Activated T-helper 9 cell treated with anti-CD3 and anti-CD28 coated beads, Interleukin-2, amount 50 U/mL, for 16 hours (primary cell): ENCODE measurements at places on chromosomes 4 and X.

DNA sequence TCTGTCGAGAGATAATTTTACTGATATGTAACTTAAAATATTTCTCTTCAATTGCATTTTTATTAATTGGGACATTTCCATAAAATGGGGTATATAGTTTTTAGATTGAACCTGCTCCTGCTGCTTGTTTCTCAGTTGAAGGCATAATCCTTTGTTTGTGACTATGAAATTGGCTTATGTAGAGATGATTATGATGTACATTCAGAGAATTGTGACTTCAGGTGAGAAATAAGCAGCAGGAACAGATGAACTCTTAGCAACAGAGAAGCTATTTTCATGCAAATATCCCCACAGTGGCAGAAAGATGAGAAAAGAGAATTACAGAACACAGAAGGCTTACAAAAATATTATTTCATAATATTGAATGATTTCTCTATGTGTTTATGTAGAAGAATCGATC, 1499.5 kb upstream of the ADGRL3 start:
- no peak for DNase-seq

- DNase-seq, result no peak
These were observed 37.9 kb downstream of the RELL1 start for GRCh38 chr4:37648084-37648817.

DNA sequence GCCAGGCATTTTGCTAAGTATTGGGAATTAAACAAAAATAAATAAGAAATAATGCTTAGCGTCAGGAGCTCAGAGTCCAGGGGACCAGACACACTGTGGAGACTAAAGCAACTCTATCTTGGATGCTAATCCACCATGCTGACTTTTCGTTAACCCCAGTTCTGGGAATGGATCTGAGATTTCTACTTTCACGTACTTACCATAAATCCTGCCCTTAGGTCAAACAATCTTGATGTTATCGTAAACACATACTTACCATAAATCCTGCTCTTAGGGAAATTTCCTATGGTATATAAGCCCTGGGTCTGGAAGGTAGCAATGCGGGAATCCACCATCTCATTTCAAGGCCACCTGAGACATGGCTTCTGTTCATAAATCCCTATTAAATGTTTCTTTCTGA, 204.5 kb upstream of the IGFBP7 start:
- DNase-seq, result no peak

- no peak for DNase-seq
These were observed 145.4 kb upstream of the PLAC1 start for GRCh38 chrX:134803551-134804183.

GRCh38 chr4:104818579-104818978, 323.9 kb upstream of the CXXC4 start:
- no peak for DNase-seq

DNA sequence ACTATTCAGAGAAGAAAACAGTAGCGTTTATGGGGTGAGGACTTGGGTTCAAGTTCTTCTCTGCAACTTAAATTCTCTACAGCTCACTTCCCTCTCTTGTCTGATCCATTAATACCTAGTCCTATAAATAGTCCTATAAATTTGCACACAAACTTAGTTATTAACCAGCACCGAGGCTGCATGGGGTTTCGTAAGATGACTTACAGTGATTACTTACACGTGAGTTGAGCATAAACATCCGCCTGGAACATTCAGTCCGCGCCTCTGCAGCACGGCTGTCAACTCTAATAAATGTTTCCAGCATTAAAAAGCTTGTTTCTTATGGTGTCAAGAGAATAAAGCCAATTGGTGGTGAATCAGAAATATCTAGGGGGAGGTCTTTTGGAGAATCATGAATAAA, 103.0 kb upstream of the ENPP6 start:
- DNase-seq, result no peak

DNA sequence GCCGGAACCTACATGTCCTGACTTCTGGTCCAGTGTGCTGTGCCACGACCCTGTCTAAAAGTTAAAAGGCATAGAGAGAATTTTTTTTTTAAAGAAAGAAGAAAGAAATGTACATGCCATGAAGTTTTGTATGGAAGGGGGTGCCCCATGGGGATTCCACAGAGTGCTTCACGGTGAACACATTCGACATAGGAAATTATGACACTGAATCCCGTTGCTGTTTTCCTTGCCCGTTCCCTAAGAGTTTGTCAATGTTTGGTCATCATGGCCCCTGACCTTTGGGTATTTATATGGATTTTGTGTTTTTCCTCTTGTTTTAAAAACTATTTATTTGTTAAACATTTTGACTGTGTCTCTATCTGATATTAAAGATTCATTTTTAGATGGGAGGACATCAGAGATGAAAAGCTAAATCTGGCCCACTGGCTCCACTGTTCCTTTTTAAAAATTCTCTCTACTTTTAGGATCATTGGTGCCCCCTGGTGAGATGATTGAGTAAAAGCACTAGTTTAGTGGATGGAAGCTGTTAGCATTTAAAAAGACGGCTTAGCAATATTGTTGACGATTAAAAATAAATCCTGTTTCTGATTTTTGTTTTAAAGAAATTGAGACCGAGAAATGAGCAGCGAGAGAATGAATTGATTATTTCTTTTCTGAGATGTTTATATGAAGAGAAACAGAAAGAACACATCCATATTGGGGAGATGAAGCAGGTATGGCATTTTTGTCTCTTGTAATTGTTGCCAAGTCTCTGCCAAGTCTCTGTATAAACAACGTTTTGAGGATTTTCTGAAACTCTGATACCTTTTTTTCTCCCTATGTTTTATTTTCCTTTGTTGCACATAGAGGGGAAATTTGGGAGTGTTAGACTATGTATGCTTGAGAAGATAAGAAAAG, 75.0 kb downstream of the PTTG2 start:
- DNase-seq, result no peak

- DNase-seq, result no peak
These were observed 50.8 kb downstream of the HTRA3 start for GRCh38 chr4:8320386-8320750.

- no peak for DNase-seq
These were observed 405 bp upstream of the HS3ST1 start for GRCh38 chr4:11428899-11429698.

DNA sequence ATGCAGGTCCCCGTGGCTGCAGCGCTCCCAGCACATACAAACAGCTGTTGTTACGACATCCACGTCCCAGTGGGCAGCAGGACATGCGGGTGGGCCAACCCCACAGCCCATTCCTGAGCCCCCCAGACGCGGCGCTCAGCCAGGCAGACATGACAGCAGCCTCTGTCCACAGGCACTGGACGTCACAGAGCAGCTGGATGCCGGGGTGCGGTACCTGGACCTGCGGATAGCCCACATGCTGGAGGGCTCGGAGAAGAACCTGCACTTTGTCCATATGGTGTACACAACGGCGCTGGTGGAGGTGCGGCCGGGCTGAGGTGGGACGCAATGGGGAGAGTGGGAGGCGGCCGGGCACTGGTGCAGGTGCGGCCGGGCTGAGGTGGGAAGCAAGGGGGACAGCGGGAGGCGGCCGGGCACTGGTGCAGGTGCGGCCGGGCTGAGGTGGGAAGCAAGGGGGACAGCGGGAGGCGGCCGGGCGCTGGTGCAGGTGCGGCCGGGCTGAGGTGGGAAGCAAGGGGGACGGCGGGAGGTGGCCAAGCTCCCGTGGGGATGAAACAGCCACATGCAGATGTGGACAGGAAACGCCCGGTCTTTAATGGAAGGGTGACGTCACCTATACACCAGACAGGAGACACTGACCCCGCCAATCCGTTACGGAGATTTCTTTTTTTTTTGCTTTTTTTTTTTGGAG, 9.4 kb downstream of the PLCXD1 start:
- no peak for DNase-seq

GRCh38 chr4:89492581-89493071, 185.0 kb upstream of the GPRIN3 start:
- DNase-seq, result no peak

GRCh38 chr4:89253311-89253710, 54.3 kb downstream of the GPRIN3 start:
- DNase-seq, result no peak

DNA sequence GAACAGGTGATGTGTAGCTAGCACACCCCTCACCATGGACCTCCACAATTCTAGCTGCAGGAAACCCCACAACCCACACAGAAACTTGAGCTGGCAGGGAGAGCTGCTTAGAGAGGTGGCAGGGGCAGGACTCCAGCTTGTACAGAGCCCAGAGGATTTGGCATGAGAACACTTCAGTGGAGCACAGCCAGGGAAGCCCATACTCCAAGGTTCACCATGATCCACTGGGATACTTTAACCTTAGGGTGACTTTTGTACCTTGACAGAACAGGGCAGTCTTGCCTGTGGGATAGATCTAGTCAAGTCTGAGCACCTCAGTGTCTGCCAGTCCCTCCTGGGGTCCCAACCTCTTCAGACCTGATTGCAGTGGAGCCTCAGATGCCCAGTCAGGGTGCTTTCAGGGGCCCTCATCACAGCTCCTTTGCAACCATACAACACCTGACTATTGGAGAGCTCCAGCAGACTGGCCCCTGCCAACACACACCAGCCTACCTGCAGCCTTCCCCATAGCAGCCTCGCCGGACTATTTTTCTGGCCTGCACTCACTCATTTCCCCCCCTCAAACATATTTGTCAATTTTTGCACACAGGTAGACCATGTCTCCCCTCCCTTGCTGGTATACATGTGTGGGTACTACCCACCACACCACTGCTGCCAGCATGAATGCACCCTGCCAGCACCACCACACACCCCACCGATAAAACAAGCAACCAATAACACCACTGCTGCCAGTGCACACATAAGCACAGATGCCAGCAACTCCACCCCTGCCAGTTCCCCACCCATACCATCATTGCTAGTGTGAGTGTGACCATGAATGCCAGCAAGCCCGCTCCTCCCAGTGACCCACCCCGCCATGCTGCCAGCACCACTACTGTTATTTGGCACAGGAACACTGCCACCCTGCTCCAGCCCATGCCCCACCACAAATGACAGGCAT, 56.0 kb upstream of the CDX4 start:
- DNase-seq, result no peak

GRCh38 chr4:150939530-150939929, 75.6 kb downstream of the LRBA start:
- DNase-seq, result no peak

- DNase-seq, result no peak
These were observed 683.8 kb upstream of the PABPC4L start for GRCh38 chr4:134885436-134885835.

GRCh38 chr4:137129441-137129840, 402.9 kb downstream of the PCDH18 start:
- no peak for DNase-seq

DNA sequence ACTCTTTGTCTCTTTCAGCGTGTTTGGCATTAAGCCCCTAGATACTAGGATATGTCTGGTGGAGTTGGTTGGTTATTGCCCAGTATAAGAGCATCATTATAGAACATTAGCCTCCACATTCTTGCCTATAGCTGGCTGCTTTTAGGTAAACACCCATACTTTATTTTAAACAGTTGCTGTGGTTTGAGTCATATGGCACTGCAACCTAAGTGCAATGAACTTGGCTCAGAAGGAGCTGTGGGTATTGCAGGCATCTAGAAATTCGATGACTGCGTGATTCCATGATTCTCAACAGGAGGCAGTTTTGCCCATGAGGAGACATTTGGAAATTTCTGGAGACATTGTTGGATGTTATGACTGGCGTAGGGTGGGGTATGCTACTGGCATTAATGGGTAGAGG, 49.5 kb downstream of the DCLK2 start:
- DNase-seq, result no peak

GRCh38 chr4:85557016-85557901, 82.3 kb downstream of the ARHGAP24 start:
- no peak for DNase-seq

DNA sequence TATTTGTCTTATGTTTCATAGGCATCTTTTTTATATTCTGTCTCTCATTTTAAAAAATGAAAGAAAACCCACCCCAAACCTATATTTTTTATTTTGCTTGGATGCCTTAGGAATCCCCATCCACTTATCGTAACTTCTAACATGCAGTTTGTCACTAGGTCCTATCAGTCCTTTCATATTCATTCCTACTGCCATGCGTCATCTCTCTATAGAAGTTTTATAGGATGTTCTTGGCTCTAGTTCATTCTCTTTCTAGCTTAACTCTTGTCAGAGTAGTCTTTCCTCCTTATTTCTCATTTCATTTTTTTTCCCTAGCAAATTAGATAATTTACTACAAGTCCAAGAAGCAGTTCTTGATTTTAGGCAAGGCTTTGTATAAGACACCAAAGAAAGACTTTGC, 92.7 kb downstream of the LARP1B start:
- no peak for DNase-seq

DNA sequence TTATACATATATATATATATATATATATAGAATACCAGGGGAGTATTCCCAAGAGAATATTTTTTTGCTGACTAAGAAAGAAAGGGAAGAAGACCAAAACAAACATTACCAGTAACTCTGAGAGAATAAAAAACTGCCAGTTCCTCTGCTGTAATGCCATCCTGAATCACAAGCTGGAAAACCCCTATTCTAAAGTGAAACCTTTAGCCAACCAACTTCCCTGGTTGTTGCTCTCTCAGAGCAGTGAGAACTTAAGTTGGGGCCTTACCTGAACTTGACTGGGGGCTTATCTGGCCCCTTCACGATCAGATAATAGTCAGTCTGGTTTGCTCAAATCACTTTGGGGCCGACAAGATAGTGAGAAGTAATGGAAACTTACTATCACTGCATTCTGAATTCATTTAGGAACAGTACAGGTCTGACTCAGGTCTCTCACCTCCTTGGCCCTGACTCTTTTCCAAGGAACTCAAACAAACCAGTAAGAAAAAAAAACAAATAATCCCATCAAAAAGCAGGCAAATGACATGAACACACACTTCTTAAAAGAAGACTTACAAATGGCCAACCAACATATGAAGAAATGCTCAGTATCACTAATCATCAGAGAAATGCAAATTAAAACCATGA, 62.5 kb downstream of the CD40LG start:
- no peak for DNase-seq

- DNase-seq, result no peak
These were observed 21.5 kb downstream of the CCSER1 start for GRCh38 chr4:90148574-90149148.

GRCh38 chr4:20042769-20043168, 208.9 kb upstream of the SLIT2 start:
- DNase-seq, result no peak

DNA sequence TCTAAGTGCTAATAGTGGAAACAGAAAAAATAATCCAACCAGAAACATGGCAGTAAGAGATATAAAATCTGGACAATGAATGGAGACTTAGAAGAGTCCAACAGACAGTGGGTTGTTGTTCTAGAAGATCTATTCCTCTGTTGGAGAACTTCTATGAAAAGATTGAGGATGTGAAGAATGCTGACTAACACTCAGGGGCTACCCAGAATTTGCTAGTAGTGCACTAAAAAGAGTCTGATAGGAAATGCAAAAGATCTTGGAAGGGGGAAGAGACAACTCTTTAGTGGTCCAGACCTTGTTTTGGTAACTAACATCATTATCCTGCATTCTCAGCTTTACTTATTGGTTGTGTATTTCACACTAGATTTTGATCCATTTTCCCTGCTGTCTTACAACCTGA, 77.9 kb downstream of the SMARCA1 start:
- no peak for DNase-seq

DNA sequence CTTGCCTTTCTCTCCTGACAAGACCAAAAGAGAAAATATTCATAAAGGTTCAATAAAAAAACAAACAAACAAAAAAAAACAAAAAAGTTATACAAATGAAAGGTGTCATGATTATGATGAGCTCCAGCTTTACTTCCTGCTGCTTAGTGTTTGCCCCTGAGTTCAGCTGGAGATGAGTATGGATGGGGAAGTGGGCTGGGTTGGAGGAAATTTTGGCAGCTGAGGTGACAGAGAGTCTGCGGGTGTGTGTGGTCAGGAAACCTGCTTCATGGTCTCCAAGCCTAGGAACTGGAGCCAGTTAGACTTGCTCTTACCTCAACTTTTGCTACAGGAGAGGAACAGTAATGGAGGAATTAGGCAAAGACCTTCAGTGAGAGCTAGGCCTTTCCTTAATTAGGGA, 4.3 kb upstream of the CYSLTR1 start:
- no peak for DNase-seq
